GM19239 (cell line): ENCODE measurements at places on chromosomes 3 and 15.

- no peak for DNase-seq
Measured at GRCh38 chr3:163935411-163935810, 1142.9 kb downstream of the SI start.

- DNase-seq: no peak
Measured at GRCh38 chr15:40040770-40041169, 1.8 kb upstream of the SRP14 start.

DNA sequence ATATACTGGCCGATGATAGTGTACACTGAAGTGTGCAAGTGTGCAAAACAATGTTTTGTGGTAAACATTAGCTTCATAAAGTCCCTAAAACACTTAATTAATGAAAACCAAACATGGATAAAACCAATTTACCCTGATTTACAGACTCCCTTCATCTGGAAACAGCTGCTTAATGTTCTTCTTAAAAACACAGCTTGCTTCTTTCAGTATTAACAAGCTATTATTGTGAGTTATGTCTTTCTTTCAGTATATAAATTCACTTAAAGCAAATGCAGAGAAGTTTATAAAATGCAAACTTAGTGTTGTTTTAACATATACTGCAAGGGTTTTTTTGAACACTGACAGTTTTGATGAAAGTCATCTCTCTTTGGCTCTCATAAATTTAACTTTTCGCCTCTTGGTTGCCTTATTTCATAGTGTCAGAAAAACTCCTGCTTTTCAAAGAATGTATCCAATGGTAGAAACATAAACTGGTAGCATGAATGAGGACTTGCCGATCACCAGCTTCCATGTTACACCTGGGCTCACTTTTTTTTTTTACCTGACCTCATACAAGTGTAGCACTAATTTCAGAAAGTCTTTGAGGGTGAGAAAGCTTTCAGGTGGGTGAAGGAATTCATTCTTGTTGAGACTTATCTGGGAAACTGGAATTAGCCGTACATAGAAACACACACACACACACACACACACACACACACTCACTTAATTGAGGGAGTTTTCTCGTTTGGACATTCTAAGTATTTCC lies 532.2 kb downstream of the ROBO2 start:
- no peak for DNase-seq

DNA sequence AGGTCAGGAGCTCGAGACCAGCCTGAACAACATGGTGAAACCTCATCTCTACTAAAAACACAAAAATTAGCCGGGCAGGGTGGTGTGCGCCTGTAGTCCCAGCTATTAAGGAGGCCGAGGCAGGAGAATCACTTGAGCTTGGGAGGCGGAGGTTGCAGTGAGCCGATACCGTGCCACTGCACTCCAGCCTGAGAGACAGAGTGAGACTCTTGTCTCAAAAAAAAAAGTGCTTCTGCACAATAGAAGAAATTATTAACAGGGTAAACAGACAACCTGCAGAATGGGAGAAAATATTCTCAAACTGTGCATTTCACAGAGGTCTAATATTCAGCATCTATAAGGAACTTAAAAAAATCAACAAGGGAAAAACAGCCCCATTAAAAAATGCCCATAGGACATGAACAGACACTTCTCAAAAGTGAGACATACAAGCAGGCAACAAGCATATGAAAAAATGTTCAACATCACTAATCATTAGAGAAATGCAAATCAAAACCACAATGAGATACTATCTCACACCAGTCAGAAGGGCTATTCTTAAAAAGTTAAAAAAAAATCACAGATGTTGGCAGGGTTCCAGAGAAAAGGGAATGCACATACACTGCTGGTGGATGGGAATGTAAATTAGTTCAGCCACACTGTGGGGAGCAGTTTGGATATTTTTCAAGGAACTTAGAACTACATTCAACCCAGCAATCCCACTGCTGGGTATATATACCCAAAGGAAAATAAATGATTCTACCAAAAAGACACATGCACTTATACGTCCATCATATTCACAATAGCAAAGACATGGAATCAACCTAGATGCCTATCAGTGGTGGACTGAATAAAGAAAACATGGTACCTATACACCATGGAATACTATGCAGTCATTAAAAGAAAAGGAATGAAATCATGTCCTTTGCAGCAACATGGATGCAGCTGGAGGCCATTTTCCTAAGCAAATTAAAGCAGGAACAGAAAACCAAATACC lies 75.5 kb downstream of the MSL2 start:
- DNase-seq: no peak

DNA sequence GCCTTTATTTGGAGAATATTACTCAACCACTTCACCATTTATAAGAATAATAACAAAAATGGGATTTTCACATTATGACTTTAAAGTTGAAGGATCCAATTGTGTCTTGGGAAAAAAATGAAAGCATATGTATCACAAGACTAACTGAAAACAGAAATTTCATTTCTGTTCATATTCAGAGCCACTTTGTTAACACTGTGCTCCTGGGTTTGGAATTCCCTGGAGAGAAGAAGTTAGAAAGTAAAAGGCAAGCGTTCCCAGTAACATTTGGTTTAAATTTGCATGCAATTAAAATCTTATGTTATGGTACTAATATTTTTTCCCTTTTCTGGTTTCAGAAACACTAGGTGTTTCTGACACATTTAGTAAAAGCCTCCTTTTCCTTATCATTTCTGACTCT lies 230.8 kb downstream of the RBMS3 start:
- no peak for DNase-seq
